ENCODE measurements at places on chromosomes 1 and 21.

DNA sequence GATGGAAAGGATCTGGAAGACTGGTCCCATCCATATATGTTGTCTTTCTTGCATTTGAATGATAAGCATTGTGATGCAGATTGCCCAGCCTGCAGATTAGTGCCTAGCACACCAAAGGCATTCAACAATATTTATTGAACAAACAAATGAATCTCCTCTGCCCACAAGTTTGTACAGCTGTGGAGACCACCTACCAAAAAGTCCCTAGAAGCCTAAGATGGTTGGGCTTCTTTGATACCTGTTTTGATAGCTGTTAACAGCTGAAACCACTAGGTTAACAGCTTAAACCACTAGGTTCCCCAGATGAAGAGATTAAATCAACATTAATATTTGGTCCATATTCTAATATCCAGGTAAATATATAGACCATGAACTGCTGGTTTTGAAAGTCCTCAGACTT, 9.8 kb downstream of the DUSP10 start:
- DNase-seq = no peak

DNA sequence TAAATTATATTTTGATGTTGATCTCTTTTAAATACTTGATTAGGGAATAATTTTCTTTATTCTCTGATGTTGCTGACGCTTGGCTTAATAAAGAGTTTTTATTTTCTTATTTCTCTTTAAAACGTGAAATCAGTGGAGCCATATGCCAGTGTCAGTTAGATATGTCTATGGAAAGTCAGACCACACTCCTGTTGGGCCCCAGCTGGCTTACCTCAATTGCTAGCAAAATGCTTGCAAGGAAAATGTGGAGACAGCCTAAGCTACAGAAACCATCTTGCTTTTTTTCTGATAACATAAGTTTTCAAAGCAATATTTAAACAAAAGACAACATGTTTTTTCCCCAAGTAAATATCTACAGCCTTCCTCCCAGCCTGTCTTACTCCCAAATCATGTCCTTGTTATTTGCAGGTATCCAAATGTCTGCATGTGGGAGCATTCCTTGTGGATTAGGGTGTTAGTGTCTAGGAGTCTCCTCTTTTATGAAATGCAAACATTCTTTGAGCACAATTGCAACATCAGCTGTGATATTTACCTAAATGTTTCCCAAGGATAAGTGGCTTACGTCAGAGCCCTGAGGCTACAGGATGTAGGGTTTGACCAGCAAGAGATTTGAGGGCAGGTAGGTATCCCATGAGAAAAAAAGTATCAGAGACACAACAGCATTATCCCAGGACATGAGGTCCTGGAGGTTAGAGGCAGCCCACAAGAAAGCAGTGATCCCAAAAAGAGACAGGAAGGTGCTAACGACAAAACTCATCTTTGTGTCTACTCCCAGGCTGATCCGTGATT, 117.2 kb upstream of the KCNJ15 start:
- DNase-seq = no peak

DNA sequence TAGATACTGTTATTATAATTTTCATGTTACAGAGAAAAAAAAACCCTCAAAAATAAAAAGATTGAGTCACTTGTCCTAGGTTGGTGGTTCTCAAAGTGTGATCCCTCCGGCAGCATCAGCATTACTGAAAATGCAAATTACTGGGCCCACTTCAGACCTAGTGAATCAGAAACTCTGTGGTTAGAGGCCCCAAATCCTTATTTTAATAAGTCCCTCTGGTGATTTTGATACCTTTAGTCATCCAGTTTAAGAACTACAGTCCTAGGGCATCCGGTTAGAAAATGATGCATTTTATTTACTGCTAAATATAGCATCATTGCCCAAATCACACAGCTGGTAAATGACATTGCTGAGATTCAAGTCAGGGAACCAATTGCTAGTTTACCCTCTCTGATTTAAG, 203.7 kb upstream of the RUNX1 start:
- DNase-seq = no peak

DNA sequence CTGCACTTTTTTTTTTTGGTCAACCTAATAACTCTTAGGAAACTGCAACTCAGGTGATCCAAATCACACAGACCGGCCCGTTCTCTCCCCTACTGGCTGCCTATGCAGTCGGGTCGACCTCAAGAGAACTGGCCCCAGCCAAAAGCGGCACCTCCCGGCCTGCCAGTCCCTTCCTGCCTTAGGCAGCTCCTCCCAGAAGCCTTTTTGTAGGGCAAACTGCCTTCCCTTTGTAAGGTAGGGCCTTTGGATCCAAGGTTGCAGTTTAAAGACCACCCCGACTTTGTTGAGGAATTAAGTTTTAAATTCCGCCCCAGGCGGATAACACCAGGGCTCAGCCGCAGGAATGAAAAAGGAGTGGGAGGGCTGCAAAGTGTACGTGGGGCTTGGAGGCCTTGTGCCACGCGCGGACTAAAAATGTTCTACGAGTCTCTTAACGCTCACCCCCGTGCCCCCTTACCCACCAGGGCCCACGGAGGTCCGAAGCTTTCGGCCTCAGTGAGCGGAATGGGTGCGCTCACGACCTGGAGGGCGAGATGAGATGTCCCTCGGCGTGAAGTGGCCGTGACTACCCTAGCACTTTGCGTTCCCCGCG, 642 bp upstream of the ST3GAL3 start:
- no peak for DNase-seq

GRCh38 chr1:44484155-44484688, 79.2 kb downstream of the RNF220 start:
- peak; percentile 30 for DNase-seq

- DNase-seq = no peak
Measured at GRCh38 chr1:168386949-168387586, 106.4 kb downstream of the TBX19 start.

DNA sequence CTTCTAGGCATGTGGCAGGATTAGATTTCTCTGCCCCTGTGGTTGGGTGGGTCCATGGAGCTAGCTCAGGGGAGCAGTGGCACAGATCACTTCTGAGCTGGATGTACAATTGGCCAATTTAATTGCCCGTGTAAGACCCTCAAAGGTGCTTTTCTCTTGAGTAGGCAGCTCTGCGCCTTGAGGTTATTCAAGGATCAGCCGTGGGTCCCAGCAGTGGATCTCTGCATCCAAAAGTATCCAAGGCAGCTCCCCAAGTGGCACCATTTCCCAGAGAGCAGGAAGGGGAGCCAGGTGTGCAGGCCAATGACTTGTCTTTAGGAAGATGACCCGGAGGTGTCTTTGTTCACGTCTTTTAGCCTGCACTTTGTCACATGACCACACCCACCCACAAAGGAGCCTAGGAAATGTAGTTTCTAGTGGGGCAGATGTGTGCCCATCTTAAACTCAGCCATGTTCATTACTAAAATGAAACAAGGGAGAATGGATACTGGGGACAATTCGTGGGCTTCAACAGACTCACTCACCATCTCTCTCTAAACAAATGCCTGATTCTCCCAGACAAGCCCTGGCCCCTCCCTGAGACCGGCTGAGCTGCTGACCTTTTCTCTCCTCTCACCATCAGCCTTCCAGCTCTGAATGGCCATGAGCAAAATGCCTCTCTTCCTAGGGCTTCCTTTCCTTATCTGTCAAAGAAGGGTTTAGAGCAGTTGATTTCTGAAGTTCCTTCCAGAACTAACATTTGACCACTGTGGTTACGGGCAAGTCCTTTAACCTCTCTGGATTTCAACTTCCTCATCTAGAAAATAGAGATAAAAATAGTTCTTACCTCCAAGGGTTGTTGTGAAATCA, 41.4 kb upstream of the TENT5C start:
- no peak for DNase-seq

DNA sequence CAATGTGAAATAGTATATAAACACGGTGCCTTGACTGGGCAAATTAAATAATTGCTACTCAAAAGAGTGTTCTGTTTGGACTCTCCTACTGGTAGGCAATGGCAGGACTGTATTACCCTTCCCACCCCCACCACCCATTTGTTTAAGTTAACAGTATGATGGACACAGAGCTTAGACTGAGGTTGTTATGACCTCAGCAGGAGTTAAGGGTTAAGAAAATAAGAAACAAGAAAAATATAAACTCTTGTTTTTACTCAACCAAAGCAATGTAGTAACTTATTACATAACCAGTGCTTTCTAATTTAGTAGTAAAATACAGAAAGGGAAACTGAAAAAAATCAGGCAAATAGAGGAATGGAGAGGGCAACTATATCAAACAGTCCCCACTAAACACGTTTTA, 19.9 kb upstream of the SERPINC1 start:
- DNase-seq = no peak

DNA sequence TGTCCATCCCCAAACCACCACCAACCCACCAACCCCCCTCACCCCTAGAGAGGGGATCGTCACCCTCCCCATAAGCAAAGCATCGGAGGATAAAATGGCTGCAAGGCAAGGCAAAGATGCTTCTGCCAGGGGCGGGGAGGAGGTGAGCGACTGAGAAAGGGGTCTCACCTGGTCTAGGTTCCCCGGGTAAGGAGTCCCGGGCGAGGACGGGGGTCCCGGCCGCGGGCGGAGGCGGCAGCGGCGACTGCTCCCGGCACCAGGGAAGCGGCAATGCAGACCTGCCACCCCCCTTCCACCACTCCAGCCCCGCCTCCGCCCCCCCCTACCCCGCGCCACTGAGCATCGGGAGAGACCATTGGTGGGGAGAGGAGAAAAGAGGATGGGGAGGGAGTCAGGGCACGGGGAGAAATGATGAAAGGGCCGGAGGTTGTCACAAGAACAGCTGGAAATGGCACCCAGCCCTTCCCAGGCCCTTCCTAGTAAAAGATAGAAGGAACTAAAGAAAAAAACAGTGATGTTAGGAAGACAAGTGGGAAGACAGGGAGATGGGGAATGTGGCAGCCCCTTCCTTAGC, at the start of gene SV2A:
Gene SV2A, minus strand, starts transcription at position 274 of the 574 bp plus-strand sequence. CDS start 4,004 bp downstream, outside the sequence.
- DNase-seq = peak; percentile 85

- no peak for DNase-seq
Measured at GRCh38 chr1:239879321-239880170, 212.1 kb upstream of the FMN2 start.

DNA sequence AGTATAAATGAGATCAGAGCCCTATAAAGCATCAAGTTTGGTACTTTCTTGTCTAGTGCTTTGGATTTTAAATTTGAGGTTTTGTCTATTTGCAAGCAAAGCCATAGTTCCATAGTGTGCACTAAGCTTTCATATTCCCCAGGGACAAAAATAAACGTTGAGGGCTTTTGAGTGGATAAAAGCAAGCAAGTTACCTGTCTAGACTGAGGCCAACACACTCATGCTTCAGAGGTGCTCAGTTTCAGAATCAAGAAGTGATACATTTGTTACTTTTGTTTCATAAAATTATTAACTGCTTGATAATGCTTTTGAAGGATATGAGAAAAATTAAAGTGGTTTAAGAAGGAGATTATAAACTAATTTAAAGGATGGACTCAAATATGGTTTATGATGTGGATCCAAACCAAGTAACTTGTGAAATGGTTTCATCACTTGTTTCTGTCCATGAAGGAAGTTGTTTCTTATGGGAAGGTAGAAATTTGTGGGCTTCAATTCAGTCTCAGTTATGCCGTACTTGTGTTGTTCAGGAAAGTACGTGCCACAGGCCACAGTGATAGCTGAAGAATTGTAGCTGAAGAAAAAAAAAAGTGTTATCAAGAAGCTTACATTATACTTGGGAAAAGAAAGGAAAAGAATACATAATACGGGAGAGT, 71.2 kb downstream of the CHRM3 start:
- DNase-seq = no peak

DNA sequence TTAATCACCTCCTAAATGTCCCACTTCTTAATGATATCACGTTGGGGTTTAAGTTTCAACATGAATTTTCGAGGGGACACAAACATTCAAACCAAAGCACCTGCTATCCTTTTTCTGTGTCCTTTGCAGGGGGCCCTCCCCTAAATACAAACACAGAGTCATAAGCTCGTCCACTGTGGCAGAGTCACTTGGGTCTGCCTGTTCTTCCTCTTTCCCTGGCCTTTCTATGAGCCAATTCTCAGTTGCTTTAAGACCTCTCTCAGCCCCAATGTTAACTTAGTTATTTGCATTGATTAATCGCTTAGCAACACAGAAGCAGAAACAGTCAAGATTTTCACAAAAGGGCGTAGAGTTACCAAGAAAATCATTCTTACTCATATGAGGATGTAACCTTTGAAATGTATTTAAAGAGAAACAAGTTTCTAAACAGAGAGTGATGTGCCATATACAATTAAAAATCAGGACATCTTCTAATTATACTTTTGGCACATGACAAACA, 14.9 kb downstream of the APCS start:
- no peak for DNase-seq

DNA sequence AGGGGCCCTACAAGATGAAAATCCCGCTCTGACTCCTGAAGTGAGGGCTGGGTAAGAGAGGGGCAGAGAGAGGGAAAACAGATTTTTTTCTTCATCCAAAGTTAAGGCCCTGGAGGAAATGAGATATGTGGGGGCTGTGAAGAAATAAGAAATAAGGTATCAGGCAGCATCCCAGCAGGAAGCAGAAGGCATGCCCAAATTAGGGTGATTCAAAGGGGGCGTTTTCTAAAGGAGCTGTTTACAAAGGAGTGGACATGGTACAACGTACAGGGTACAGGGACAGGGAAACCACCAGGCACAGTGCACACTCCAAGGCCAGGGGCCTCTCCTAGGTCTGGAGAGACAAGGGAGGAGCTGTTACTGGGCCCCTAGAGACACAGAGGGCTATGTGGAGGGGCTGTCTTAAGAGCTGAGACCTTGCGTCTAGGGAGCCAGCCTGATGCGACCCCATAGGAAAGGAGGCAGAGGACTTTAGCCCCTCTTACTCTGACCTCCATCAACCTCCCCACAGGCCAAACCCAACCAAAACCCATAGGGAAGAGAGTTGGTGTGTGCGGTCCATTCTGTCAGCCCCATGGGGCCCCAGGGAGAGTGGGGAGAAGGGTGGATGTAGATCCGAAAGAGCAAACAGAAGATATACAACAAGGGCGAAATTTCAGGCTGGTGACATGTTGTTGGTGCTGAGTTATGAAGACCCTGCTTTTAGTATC, 38.6 kb downstream of the STYXL2 start:
- DNase-seq = no peak

GRCh38 chr1:24639094-24639493, 4.0 kb upstream of the SRRM1 start:
- no peak for DNase-seq

DNA sequence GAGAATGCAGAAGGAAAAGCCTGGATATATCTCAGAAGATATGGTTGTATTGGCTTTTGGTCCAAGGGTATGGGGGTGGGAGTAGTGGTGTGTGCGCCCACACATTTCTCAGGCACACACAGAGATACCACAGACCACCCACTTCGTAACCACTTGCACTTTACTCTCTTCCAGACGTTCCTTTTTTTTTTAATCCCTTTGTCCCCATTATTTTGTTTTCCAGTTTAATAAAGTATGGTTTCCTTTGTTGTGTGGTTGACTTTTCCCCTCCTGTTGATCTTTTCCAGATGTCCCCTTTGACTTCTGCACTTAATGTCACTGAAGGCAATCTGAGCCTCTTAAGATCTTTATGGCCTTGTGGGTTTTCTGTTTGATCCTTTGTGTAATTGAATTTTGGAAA, 10.5 kb upstream of the TARS2 start:
- DNase-seq = no peak

DNA sequence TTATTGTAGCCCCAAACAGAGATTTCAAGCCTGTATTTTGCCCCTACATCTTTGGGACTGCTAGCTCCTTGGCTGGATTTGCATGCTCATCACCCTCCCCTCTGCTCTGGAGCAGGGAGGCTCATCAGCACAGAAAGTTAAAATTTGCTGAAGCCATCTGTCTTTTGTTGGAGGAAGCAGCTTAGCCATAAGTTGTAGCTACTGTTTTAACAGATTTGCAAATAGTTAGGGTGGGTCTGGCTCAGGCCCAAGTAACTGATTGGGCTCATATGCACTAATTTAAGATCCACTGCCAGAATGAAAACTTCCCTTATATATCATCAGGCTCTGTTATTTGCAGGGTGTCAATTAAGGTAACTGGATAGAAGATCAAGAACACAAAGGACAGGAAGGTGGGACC, 307.0 kb downstream of the ZP4 start:
- DNase-seq = no peak
